ENCODE measurements at places on chromosomes 12 and 14.

GRCh38 chr14:104337351-104337750, 199.0 kb downstream of the KIF26A start:
- no peak for DNase-seq

- no peak for DNase-seq
Observed at GRCh38 chr12:54000116-54001114, at the start of gene HOXC9. Gene HOXC9, plus strand, starts transcription at chr12:54000161. Its CDS starts 28 bp downstream, at chr12:54000189.

DNA sequence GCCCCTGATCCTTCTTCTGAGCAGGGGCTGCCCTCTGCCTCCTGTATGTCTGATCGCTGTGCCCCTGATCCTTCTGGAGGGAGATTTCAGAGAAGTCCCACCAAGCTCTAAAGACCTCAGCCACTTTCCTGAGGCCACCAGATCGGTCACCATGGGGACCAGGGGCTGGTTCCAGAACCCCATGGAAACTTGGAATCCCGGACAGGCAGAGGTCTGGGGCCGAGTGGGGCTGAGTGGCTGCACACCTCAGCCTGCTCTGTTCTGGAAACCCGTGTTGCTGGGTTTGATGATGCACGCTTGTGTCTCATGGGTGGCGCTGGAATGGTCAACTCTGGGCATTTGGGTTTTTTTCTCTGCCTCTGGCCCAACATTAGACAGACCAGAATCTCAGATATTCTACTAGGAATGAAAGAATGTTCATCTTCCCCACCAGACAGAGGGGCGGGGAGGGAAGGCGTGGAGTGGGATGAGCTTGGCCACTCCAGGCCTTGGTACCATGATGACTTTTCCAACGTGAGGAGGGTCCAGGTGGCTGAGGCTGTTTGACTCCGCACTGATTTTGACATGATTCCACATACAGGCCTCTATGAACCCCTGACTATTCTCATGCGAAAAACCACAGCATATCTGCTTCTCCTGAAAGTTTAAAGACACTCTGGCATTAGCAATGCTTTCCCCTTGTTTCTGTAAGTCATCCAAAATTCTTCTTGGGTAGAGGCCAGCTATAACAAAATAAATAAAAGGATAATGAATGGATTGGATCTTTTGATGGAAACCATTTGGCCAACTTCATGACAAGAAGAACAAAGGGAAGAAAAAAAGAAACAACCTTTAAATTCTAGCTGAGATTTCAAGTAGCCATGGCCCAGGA, 114.5 kb downstream of the ADGRD1 start:
- peak; percentile 48 for DNase-seq

GRCh38 chr14:92447416-92448197, 66.0 kb upstream of the RIN3 start:
- DNase-seq, result no peak

DNA sequence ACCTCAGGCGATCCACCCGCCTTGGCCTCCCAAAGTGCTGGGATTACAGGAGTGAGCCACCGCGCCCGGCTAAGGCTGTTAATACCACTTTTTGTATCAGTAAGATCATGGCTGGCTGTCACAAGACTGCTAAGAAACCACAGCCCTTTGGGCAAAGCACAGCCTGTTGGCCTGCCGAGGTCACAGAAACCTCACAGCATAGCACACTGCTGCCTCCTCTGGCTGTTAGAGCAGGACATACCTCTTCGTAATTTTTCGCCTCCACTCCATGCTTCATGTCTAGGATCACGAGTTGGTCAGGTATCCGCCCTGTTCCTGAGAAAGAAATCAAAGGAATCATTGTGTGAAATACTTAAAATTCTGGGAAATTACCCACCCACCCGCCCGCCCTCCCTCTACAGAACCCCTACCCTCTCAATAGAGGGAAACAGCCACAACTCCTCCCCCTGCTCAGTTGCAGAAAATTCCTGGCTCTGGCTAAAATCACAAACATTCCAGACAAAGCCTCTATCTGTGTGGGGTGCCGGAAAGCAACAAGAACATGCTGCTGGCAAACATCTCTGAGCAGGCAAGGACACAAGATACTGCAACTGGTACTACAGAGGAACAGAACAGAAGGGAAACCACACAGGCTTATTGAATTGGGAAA, 20.7 kb upstream of the NEK9 start:
- DNase-seq, result peak; percentile 73

DNA sequence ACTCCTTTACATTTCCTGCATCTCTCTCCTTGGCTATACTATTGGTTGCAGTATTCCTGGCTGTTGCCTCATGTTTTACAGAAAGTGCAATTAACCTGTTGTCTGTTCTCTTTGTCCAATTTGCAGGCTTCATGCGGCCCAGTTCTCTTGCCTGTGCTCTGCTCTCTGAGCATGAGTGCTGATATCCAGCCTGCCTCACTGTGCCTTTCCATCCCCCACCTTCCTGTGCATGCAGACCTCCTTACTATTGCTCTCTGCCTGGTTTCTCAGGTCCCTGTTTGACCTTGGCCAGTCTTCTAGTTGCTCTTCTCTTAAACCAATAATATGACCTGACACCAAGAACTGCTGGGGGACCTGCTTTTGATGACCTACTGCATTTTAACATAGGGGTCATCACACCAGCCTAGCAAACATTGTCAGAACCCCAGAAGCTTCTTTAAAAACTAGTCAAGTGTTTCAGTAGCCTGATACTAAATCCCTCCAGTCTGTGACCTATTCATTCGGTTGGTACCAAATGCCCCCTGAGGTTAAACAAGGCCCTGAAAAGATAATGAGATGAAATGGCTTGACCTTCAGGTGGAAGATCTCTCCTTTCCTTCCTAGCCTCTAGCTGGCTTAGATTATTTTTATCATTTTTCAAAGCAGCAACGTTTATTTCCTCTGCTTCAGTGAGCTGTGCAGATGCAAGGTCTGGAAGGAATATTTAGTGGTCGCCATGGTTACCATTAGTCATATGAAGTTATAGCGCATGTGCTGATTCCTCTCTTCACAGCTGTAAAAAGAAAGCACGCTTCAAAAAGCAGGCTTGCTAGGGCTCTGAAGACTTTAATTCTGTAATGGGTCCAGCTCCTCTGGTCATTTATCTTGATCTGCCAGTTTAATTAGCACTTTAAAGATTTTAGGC, 216.5 kb downstream of the PHLDA1 start:
- DNase-seq, result peak; percentile 71

GRCh38 chr14:75334549-75335051, 56.0 kb downstream of the FOS start:
- no peak for DNase-seq

- peak; percentile 69 for DNase-seq
Observed at GRCh38 chr12:6839482-6840201, 1.1 kb upstream of the GNB3 start.

- no peak for DNase-seq
Observed at GRCh38 chr14:100692256-100692655, 34.4 kb upstream of the DLK1 start.

- DNase-seq, result no peak
Observed at GRCh38 chr12:121189619-121190155, 20.2 kb upstream of the P2RX4 start.

DNA sequence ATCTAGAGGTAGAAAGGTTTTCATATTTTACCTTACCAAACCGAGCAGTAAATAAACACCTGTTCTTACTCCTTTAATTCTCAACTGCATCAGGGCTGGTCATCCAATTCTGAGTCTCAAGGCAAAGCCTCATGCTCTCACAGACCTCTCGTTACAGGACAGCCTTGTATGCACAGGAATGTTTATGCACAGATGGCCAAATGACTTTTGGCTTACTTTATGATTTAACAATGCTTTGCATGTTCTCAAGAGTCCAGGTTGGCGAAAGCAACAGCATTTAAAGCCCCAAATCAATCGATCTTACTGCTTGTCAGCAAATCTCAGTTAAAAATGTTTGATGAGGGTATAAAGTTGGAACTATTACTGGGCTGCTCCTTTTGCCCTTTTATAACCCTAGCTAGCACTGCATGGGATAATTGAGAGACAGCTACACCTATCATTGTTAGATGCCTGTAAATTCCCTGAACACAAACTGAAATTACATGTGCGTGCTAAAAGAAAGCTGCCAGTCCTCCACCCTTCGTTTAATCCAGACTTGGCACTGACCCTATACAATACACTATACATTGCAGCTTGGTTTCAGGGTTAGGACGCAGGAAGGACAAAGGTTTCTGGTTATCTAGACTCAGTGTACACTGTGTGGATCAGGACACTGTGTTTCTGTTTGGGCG, 63.6 kb downstream of the TMCC3 start:
- DNase-seq, result no peak

DNA sequence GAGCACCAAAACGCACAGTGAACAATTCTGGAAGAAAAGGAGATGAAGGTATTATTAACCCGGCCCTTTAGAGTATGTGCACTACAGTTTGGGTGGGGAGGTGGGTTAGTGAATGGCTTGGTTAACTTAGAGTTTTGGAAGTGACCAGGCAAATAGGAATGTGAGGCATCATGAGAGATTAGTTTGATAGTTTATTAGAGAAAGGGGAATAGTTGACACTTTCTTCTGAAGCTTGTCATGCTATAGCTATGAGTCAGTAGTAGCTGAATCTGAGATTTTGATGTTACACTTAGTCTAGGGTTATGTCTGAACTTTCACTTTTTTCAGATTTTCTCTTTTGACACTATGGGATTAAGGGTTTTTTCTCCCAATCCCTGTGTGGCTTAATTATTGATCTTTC, 567.2 kb downstream of the SNAPC1 start:
- DNase-seq, result no peak

DNA sequence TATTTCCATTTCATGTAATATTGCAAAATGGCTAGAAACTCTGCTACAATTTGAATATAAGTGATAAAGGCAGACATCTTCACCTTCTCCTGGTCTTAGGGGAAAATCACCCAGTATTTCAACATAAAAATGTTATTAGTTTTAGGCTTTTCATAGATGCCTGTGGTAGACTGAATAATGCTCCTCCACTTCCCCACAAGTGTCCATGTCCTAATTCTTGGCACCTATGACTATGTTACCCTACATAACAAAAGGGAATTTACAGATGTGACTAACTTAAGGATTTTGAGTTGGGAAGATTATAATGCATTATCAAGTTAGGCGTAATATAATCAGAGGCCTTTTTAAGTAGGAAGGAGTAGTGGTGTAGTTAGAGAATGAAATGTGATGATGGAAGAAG, 196.4 kb downstream of the TMTC3 start:
- no peak for DNase-seq

DNA sequence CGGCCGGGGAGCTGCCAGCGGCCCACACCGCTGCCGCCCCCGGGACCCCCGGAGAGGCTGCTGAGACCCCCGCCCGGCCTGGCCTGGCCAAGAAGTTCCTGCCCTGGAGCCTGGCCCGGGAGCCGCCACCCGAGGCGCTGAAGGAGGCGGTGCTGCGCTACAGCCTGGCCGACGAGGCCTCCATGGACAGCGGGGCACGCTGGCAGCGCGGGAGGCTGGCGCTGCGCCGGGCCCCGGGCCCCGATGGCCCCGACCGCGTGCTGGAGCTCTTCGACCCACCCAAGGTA, 12.8 kb downstream of the SH2B3 start:
- DNase-seq, result no peak

DNA sequence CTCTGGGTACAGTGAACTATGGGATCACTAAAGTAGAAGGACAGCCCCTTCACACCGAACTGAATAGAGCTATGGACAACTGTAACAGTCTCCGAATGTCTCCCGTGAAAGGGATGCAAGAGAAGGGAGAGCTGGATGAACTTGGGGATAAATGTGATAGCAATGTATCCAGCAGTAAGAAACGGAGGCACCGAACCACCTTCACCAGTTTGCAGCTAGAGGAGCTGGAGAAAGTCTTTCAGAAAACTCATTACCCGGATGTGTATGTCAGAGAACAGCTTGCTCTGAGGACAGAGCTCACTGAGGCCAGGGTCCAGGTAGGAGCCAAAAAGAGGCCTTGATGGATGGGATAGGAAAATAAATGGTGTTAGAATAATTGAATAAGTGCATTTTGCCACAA, 3.5 kb downstream of the ALX1 start:
- no peak for DNase-seq

GRCh38 chr12:23211384-23212320, 586.7 kb downstream of the ETNK1 start:
- peak; percentile 59 for DNase-seq

DNA sequence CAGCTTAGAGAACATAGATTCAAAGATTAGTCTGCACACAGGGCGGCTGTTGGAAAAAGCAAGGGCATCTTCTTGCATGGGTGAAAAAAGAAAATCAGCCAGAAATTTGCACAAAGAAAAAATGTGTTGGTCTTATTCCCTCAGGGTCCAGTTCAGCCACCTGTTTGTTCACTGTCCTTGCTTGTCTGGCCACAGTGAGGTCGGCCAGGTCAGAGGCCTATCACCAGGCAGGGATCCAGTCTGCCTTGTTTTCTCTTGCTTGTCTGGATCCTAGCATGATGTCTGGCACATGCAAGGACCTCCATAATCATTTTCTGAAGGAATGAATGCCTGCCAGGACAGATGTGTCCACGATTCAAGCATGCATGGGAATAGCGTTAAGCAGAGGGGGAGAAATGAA, 359.1 kb upstream of the TBX3 start:
- no peak for DNase-seq

All from right hindlimb (tissue), 1 donor.